ENCODE measurements at places on chromosomes 5 and 9.

DNA sequence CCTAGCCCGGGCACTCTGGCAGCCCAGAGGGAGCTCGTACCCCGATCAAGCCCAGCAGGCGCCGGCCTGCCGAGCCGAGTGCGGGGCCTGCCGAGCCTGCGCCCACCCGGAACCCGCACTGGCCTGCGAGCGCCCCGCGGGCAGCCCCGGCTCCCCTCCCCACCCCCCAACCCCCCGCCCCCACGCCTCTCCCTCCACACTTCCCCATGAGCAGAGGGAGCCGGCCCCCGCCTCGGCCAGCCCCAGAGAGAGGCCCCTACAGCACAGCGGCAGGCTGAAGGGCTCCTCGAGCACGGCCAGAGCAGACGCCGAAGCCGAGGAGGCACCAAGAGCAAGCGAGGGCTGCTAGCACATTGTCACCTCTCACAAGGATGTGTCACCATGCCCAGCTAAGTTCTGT lies 36.2 kb upstream of the CCDC180 start:
- no peak for DNase-seq

- DNase-seq, result no peak
Observed at GRCh38 chr9:88872192-88872946, 118.9 kb upstream of the S1PR3 start.

- no peak for DNase-seq
Observed at GRCh38 chr5:33527696-33528095, 86.9 kb downstream of the TARS1 start.

GRCh38 chr9:21402386-21403251 lies 6.3 kb upstream of the IFNA8 start:
- DNase-seq, result no peak

DNA sequence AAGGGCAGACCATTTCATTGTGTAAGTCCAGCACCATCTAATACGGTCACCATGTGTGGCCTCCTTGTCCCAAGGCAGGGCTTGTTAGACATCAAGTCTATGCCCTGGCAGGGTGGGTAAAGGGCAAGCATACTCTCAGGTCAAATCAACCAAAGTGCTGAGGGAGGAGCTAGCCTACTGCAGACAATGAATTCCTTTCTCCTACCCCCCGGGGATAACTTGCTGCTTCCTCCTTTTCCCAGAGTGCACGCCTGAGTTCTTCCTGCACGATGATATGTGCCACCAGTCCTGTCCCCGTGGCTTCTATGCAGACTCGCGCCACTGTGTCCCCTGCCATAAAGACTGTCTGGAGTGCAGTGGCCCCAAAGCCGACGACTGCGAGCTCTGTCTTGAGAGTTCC lies 71.4 kb downstream of the RFK start:
- DNase-seq, result no peak

- no peak for DNase-seq
Observed at GRCh38 chr5:35626108-35626507, 8.4 kb downstream of the SPEF2 start.

- DNase-seq, result no peak
Observed at GRCh38 chr5:7589800-7590199, 193.9 kb downstream of the ADCY2 start.

GRCh38 chr9:104747245-104747564 lies 278 bp upstream of the NIPSNAP3A start:
- DNase-seq, result no peak

DNA sequence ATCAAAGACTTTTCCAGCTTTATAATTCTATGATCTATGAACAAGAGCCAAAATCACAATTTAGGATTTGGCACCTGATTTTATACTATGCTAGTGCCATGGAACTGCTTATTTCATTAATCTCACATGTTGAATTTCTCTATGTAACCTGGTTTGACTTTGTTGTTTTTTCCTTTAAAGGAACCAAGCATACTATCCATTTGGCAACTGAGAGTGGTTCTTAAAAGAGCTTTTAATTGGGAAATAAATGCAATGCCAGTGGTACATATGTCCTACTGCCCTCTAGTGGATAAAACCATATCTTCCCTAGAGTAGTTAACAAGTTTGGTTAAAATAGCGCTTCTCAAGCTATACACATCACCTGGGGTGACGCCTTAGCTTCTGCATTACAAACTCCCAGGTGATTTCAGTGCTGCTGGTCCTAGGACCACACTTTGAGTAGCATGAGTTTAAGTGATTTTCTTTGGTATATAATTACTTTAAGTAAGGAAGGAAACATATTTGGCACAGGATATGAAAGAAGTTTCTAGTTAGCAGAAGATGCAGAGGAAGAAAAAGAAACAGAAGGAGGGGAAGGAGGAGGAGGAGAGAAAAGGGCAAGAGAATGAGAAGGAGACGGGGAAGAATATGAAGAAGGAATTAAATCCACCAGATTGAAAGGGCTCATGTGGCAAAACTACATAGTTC lies 56.8 kb downstream of the FGF10 start:
- peak; percentile 17 for DNase-seq

DNA sequence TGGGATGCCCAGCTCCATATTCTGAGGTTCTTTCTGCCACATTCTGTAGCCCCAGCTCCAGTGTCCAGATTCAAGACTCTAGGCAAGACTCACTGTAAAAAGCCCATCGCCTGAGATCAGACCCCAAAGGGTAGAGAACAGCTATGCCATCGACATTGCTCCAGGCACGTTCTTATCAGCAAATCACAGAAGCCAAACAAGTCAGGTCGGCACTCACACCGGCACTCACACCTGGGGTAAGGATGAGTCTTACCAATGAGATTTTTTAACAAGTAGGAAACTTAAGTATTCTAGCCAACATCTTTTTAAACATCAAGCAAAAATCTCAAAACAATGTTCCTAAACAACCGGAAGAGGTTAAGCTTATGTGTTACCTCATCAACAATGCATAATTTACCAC lies 2.4 kb downstream of the CDKN2AIPNL start:
- no peak for DNase-seq

- DNase-seq, result no peak
Observed at GRCh38 chr5:169474226-169474625, 109.3 kb upstream of the SPDL1 start.

DNA sequence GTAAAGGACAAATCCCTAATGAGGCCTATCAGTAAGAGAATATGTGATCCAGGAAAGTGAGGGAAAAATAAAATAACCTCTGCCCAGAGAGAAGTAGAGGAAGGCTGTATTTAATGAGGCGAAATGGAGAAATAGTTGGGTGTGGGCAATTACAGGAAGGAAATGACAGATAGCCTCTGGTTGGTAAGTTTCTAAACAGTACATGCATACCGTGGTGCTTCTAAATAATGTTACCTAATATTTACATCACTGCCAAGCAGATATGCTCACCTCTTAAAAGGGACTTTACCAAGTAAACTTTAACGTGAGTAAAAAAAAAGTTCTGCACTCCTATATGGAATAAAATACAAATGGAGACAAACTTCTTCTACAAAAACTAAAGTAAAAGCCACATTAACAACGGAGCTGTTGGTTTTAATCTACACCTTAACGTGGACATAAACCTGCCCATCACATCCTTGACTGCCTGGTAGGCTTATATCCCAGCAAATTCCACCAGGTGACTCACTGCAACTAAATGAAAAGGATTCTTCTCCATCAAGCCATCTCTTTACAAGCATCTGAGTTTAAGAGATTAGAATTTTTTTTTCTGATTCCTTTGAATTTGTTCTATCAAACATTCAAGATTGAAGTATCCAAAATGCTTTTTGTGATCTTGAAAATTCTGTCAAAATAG lies 12.4 kb downstream of the NFIL3 start:
- DNase-seq, result no peak

DNA sequence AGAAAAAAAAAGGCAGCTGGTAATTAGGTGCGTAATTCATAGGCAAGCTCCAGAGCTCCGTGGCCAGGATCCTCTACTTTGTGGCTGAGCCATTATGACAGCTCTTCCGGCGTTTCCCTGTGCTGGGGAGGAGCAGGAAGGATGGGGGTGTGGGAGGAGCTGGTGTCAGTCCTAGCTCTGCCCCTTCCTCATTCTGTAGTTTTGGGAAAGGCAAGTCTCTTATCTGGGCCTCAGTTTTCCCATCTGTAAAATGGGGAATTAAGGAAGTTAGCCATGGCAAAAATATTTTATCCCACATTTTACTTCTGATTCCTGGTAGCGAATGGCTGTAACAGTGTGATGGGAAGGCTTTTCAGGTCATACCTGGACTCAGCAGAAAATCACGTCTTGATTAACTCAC lies 81.1 kb downstream of the SEC61B start:
- DNase-seq, result no peak

DNA sequence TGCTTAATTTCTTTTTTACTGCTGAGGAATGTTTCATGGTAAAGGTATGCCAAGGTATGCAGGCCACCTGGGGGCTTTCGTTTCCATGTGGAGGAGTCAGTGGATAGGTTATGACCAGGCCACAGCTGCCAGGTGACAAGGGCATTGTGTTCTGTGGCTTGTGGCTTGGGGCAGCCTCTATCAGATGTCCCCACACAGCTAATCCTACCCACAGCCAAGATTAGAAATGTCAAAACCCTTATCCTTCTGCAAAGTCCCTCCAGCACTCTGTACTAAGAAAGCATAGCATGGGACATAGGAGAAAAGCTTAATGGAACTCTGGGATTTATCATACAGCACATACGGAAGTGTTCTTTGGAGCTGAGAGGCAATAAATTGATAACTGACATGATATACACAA lies 171.2 kb upstream of the S1PR3 start:
- DNase-seq, result no peak

GRCh38 chr5:149823375-149823774 lies 93.3 kb downstream of the PPARGC1B start:
- no peak for DNase-seq

- DNase-seq, result no peak
Observed at GRCh38 chr5:39191216-39191615, 28.1 kb downstream of the FYB1 start.

DNA sequence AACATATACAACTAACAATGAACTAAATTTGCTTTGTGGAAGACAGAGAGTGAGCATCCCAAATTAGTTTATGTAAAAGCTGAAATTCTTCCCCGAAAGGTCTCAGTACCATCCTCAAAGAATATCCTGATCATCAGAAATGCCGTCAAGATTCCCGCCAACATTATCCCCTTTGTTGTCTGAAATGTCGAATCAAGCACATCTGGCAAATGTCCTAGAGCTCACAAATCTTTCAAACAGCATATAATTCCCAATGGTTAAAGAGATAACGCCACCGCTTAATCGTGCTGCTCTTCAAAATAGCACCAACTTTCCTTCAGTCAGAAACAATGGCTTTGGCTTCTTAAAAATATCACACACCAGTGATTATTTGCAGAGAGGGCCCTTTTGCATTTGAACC lies 23.8 kb downstream of the MORN5 start:
- no peak for DNase-seq

DNA sequence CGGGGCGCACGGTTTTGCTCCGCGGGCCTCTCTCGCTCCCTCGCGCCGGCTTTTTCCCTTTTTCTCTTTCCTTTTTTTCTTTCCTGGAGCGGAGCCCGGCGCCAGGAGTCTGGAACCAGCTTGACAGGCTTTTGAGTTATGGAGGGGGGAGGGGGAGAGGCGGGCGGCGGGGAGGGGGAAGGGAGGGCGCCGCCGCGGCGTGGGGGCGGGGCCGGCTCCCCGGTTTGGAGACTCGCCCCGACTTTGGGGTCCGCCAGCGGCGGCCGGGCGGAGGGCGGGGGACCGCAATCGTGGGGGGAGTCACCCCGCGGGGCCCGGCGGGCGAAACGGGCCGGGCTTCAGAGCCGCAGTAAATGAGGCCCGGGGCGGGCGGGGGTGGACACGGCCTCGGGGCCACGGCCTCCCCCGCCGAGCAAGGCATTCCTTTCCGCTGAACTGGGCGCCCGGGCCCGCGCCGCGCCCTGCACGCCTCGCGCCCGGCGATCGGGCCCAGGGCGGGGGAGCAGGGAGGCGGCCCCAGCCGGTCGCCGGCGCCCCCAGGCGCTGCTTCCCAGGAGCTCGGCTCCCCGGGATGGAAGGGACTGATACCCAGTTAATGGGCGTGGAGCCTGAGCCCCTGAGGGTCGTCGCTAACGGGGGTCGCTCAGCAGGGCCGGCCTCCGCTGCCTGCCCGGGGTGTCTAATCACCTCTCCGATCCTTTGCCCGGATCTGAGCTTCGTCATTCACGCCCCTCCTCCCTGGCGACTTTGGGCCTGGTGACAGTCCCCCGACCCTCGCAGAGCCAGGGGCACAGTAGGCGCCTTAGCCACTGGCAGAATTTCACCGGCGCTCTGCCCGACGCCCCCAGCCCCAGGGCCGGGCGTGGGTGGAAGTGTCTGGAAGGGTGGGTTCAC lies 138.1 kb downstream of the C9orf50 start:
- DNase-seq, result no peak

DNA sequence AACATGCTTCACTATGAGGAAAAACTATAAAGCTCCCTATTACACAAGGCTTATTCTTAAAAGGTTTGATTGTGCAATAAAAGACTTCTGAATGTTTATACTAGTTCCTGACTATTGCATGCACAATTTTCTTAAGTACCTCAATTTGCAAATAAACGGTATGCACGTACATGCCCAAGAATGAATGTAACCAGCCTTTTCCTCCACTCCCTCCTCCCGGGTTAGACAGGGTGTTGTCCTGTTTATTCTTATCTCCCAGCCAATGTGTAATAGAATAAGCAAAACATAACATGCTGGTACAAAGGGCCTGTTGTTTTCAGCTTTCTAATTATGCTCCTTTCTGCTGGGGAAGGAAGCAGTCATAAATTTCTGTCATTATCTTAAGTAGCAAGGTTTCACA lies 79.1 kb downstream of the AOPEP start:
- DNase-seq, result peak; percentile 23

GRCh38 chr5:61182449-61182848 lies 20.2 kb upstream of the SMIM15 start:
- DNase-seq, result no peak

- no peak for DNase-seq
Observed at GRCh38 chr9:21317956-21318923, 13.1 kb upstream of the IFNA5 start.

GRCh38 chr5:94028001-94028400 lies 286.6 kb upstream of the POU5F2 start:
- no peak for DNase-seq

All from HuH-7.5 (cell line).